Tracheal epithelial cell (primary cell): ENCODE measurements at places on chromosomes 5 and 9. TPM values are rescaled to one million over a fixed set of nuclear protein-coding genes. Genes with fewer than 3 reads are reported as not detected.

The ROR2 gene
- total RNA-seq = 0.24 TPM in 1 of 2 replicates, not detected in the other

The GABBR2 gene
- not detected in 2 replicates for total RNA-seq

The ZNF454 gene
- 0.48 and 0.64 TPM in 2 replicates for total RNA-seq

The LCN2 gene
- total RNA-seq = 20.5 and 154 TPM in 2 replicates

The PCDHB3 gene
- 0.21 and 0.48 TPM in 2 replicates for total RNA-seq

The CD274 gene
- total RNA-seq = 2.8 and 15.2 TPM in 2 replicates

The PCDHGC5 gene
- 0.21 and 1.2 TPM in 2 replicates for total RNA-seq

The CDHR2 gene
- under 0.01 TPM in 1 of 2 replicates, not detected in the other for total RNA-seq

The IFNB1 gene
- not detected in 2 replicates for total RNA-seq

The LIFR gene
- 5.8 and 11.1 TPM in 2 replicates for total RNA-seq

The RIGI gene
- 3.4 and 12.3 TPM in 2 replicates for total RNA-seq
